ENCODE measurements at places on chromosomes 7 and 10.

DNA sequence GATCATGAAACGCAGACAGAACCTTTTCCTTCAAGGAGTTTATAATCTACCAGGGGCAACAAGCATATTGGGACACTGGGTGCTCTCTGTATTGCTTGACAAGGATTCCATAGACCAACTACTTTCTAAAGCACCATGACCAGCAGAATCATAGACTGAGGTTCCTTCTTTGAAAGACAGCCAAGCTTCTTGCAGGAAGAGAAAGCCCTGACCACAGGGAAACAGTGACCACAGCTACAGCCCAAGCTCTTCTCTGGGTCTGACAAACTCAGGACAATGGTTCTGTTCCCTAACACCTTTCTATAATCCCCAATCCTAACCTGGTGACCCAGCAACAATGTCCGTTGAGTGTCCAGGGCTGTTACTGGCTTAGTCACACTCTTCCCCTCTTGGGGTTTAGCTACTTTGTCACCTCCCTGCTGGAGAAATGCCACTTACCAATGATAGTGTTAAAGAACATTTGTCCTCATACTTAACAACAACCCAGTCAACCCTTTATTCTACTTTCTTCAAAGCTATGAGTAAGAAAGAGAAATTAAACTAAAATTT lies 155.7 kb downstream of the JAZF1 start:
- DNase-seq, result no peak

GRCh38 chr7:73839743-73840714 lies 2.3 kb downstream of the METTL27 start:
- peak; percentile 53 for DNase-seq

DNA sequence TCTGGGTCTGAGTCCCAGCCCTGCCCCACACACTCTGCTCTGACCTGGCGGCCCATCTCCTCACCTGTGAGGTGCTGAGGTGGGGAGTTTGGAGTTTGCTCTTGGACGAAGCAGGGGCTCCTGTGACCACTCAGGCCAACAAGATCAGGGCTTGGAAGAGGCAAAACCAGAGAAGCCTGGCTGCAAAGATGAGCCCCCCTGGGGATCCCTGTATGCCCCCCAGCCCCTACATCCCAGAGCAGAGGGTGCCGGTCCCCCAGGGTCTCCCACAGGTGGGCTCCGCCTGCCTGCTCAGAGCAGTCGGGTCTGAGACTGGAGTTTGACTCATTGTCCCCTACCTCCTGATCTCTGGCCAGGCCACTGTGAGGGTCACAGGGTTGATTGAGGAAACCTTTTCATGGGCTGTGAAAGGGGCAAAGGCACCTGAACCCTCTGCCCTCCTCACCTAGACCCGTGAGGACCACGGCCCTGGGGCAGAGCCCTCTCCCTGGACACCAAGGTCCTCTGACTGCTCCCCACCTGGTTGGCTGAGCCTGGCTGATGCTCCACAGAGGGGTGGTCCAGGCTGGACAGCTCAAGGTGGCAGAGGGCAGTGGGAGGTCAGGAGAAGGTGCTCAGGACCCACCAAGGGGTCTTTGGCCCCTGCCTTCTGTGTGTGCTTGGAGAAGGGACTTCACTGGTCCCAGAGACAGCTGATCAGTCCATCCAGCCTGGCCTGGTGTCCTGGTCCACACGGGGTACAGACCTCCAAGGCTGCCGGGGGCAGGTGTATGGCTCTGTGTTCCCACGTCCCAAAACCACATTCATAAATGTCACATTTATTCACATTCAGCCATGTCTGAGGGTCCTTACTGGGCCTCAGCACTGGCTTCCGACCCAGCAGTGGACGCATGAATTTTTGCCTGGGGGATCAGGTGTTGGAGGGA lies 9.1 kb upstream of the SCART1 start:
- no peak for DNase-seq

GRCh38 chr7:51312951-51313737 lies 3.5 kb downstream of the COBL start:
- no peak for DNase-seq

DNA sequence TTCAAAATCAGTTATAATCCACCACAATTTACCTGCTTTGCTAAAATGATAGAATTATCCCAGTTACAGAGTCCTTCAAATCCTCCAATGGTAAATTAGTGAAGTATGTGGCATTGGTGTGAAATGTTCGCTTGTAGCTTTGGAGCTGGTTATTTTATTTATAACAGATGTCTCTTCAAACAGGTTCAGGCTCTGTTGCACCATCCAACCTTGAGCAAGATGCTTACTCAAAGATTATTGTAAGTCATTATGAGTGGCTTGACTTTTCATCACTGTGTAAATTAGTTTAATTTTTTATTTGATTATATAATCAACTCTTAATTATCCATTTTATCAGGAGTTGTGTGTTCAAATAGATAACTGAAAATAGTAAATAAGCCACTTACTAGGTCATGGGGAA lies 99.4 kb downstream of the BTRC start:
- no peak for DNase-seq

- DNase-seq, result no peak
These were observed 771.2 kb downstream of the NXPH1 start for GRCh38 chr7:9204571-9204970.

GRCh38 chr10:100647928-100648327 lies 97.5 kb upstream of the PAX2 start:
- no peak for DNase-seq

- DNase-seq, result no peak
These were observed 61.7 kb upstream of the RAB11FIP2 start for GRCh38 chr10:118108194-118109026.

GRCh38 chr10:7291487-7292270 lies 119.2 kb downstream of the SFMBT2 start:
- DNase-seq, result no peak

- DNase-seq, result no peak
These were observed 8.4 kb downstream of the PLCE1 start for GRCh38 chr10:94002156-94002555.

- no peak for DNase-seq
These were observed 87.4 kb downstream of the BUB3 start for GRCh38 chr10:123241391-123242141.

GRCh38 chr7:55595511-55595910 lies 23.2 kb upstream of the VOPP1 start:
- no peak for DNase-seq

- DNase-seq, result no peak
These were observed 575.7 kb downstream of the PTPRN2 start for GRCh38 chr7:158011941-158012340.

GRCh38 chr10:93630625-93631557 lies 18.6 kb downstream of the PDE6C start:
- no peak for DNase-seq

- no peak for DNase-seq
These were observed 85.8 kb upstream of the JAZF1 start for GRCh38 chr7:28266402-28266801.

DNA sequence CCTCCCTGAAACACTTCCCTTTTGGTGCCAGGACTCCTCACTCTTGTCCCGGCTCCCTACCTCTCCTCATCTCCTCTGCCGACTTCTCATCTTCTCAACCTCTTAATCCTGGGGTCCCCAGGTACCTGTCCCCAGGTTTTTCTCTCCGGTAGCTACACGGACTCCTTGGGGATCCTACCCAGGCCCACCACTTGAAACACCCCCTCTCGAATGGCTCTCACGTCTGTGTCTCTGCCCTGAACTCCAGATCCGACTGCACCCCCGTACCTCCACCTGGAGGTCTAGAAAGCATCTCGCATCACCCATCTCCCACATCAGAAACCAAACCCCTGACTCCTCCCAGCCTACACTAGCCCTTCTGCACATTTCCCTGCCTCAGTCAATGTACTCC lies 4.8 kb downstream of the TBATA start:
- DNase-seq, result no peak

DNA sequence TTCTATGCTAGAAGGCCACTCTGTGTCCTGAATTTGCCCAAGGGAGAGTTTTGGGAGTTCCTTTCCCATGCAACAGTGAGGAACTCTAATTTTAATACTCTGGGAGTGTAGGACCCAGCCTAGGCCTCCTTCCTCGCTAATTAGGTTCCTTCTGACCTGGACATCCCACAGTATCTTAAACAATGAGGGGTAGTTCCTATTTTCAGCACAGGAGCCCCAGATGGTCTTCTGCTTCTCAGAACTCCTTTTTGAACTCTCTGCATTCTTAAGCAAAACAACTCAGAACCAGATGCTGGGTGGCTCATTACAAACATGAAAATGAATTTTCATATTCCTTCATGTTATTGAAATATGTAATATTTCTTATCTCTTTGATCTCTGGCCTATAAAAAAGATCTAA lies 116.9 kb downstream of the LRMDA start:
- DNase-seq, result no peak

- DNase-seq, result no peak
These were observed 29.3 kb downstream of the LMTK2 start for GRCh38 chr7:98135984-98136383.

DNA sequence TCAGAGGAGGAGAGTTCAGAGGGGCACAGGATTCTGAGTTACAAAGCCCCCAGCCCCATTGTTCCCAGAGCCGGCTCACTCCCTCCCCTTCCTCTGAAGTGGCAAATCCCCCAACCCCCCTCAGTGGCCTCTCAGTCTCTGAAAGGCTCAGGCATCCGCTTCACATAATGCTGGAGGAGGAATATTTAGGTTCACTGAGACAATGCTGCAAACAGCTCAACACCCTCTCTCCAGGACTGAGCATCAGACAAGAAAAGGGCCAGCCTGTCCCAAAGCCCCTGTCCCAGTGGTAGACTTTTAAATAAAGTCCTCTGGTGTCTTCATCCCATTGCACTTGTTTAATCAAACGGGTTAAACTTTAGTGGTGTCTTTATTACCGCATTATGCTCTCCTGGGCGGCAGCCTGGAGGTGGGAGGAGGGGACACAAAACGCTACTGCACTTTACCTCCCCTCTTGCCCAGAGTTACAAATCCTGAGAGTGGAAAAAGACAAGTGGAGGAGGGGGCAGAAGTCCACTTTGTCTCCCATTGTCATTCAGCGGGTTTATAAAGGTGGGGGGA lies 257.9 kb downstream of the FGFR2 start:
- peak; percentile 49 for DNase-seq

DNA sequence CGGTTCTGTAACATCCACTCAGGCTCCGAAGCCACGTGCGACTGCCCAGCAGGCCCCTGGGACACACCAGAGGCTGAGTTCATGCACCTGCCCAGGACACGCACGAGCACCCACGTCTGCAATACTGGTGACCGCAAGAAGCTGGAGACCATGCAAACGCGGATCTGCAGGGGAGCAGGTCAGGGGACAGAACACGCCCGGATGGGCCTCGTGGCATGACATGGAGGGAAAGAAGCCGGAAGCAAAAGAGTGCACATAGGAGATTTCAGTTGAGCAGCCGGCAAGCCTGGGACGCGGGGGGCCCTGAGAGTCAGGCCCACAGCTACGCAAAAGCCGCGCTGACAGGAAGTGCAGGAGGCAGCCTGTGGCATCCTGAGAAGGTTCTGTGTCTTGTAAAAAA lies 73.7 kb downstream of the FOXL3 start:
- DNase-seq, result no peak

DNA sequence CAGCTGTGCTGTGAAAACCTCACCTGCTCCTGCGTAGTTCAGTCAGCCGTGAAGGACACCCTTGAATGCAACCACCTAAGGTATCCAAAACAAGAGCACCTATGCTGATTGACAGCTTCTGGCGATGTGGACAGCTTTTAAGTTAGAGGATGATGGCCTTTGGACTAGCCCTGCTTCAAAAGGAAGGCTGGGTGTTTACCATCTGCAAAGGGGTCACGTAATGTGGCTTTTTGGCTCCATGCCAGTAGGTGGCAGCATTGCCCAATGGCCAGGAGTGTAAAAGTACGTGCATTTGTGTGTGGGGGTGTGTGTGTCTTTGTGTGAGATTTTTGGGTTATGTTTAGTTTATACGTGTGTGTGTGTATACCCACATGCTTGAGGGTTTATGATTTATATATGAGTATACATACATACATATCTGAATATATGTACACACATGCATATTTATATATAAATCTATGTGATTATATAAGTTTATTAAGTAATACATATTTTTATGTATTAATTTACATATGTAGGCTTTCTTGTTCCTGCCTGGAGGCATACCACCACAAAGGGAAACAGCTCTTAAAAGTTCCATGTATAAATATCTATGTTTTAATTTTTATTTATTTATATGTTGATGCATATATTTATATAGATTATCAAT lies 236.3 kb upstream of the ANKRD30A start:
- peak; percentile 52 for DNase-seq

GRCh38 chr7:78139335-78139734 lies 340.8 kb downstream of the PHTF2 start:
- DNase-seq, result no peak

- DNase-seq, result no peak
These were observed 4.4 kb upstream of the STEAP4 start for GRCh38 chr7:88310956-88311674.

- DNase-seq, result no peak
These were observed 80.7 kb downstream of the SLC37A3 start for GRCh38 chr7:140317597-140317996.

DNA sequence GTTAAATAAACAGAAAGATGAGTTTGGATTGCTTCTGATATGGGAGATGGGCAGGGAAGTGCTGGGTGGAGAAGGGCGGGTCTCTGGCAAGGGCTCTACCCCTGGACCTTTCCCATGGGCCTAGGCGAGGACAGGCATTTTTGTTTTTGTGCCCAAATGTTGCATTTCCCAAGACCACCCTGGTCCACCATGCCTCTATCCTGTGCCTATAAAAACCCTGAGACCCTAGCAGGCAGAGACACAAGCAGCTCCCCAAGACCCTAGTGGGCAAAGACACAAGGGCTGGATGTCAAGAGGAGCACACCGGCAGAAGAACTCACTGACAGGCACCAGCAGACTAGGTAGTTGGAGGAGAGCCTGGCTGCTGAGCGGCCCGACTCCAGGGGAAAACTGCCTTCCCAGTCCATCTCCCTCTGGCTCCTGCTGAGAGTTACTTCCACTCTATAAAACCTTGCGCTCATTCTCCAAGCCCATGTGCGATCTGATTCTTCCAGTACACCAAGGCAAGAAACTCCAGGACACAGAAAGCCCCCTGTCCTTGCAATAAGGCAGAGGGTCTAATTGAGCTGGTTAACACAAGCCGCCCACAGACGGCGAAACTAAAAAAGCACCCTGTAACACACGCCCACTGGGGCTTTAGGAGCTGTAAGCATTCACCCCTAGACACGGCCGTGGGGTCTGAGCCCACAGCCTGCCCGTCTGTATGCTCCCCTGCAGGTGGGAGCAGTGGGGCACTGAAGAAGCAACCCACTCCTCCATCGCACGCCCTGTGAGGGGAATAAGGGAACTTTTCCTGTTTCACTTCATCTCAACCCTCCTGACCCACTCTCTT lies 291.4 kb downstream of the PTPRN2 start:
- DNase-seq, result peak; percentile 14

- DNase-seq, result no peak
These were observed 17.7 kb downstream of the CLIP2 start for GRCh38 chr7:74306730-74307469.

DNA sequence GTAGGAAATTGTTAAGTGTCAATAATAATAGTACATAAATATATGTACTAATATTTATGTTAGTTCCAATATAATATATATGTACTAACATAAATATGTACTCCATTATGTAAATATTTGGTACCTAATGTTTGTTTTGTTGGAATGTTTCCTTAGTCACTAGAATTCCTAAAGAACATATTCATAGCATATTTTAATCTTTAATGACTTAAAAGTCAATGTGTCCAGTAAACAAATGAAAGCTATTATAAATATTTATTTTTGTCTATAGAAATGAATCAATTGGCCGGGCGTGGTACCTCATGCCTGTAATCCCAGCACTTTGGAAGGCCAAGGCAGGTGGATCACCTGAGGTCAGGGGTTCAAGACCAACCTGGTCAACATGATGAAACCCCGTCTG lies 153.6 kb downstream of the GPR158 start:
- DNase-seq, result no peak

- DNase-seq, result no peak
These were observed 19.7 kb downstream of the DNAJC12 start for GRCh38 chr10:67818323-67818722.

GRCh38 chr7:22700559-22701002 lies 26.4 kb upstream of the IL6 start:
- no peak for DNase-seq

Measured in H9 (cell line).